ENCODE measurements at places on chromosomes 1 and 21. TPM values are rescaled to one million over a fixed set of nuclear protein-coding genes. Genes with fewer than 3 reads are reported as not detected.

RIPK4 gene
- total RNA-seq, result 32.8 TPM

MYCL gene
- total RNA-seq, result 6.3 TPM

ARHGEF19 gene
- total RNA-seq, result 15.9 TPM

CALML6 gene
- total RNA-seq, result not detected

- H3K27ac ChIP-seq, result peak overlapping the region; percentile 97
- DNase-seq, result no peak
- peak overlapping the region; percentile 65 for H3K4me3 ChIP-seq
- no peaks in the 10 kb centered on the region for H3K36me3 ChIP-seq
- H3K27me3 ChIP-seq, result no peaks in the 10 kb centered on the region
- H3K4me1 ChIP-seq, result peaks cover 12% of the 10 kb centered on the region
Observed at GRCh38 chr1:226111098-226111882, 48.8 kb downstream of the H3-3A start.

DNA sequence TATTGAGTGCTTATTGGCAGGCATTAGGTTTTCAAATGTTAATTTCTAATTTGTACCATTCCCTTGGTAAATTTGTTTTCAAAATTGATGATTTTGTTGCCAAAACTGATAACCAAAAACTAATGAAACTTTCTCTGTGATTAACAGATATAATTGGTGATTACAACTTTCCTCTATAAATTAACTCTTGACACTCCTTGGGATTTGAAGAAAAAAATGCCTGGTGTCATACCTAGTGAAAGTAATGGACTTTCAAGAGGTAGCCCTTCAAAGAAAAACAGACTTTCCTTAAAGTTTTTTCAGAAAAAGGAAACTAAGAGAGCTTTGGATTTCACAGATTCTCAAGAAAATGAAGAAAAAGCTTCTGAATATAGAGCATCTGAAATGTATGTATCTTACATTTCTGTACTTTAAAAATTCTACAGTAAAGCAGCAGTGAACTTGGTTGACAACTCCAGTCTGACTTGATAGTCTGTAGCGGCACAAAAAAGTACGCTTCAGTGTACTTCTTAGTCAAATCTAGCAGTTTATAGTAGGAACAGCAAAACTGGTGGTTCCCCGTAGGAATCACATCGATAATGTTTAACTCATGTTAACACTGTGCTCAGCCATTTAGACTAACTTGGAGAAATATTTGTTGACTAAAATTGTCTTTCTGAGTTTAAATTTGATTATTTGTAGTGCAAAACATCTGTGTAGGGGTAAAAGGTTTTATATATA, 3.0 kb downstream of the USP1 start:
- DNase-seq, result peak; percentile 27
- H3K4me3 ChIP-seq, result no peak overlapping the region
- H3K36me3 ChIP-seq, result no peaks in the 10 kb centered on the region
- no peak overlapping the region for H3K27ac ChIP-seq
- H3K4me1 ChIP-seq, result peaks cover 17% of the 10 kb centered on the region

DNA sequence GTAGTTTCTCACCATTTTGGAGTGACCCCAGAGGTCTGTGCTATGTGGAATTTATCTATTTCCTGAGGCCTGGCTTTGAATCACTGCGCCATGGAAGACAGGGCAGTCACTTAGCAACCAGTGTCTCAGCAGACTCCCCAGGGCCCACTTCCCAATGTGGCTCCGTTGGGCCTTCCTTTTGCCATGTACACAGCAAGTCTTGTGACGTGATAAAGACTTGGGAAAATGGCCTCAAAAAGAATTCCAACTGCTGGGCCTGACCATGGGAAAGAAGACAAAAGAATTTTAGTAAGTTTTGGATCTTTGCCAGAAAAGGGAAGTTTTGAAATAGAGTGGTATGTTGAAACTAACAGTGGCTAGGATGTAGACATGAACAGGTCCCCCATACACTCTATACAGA, 36.2 kb downstream of the TLR5 start:
- no peak for DNase-seq
- H3K27ac ChIP-seq, result no peak overlapping the region
- peaks cover 13% of the 10 kb centered on the region for H3K4me1 ChIP-seq

- H3K4me3 ChIP-seq, result no peak overlapping the region
- no peaks in the 10 kb centered on the region for H3K27me3 ChIP-seq
- H3K36me3 ChIP-seq, result no peaks in the 10 kb centered on the region
- no peaks in the 10 kb centered on the region for H3K4me1 ChIP-seq
- H3K27ac ChIP-seq, result no peak overlapping the region
- no peak for DNase-seq
Observed at GRCh38 chr1:76933847-76934815, 66.9 kb downstream of the ST6GALNAC5 start.

GRCh38 chr1:25053576-25054250, 123.6 kb upstream of the RUNX3 start:
- no peak overlapping the region for H3K27ac ChIP-seq
- H3K4me3 ChIP-seq, result no peak overlapping the region
- DNase-seq, result no peak
- H3K36me3 ChIP-seq, result no peaks in the 10 kb centered on the region

DNA sequence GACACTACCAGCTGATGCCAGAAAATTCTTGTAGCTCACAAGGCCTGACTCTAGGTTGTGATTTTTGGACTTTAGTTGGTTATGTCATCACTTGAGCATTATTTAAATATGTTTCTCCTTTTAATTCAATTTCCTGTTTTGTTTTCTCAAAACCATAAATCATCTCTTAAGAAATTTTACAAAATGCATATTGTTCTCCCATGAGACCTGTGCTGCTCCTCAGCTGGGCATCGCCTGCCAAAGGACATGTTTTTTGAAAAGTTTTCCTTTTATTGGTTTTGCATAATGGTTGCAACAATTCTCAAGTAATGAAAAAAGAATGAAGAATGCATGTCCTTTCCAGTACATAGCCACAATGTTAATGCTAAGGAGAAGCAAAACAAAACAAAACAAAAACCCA, 204.7 kb upstream of the LYPLAL1 start:
- H3K36me3 ChIP-seq, result no peaks in the 10 kb centered on the region
- H3K4me1 ChIP-seq, result peaks cover 9% of the 10 kb centered on the region
- H3K27me3 ChIP-seq, result no peaks in the 10 kb centered on the region
- H3K4me3 ChIP-seq, result no peak overlapping the region

GRCh38 chr21:38277501-38278131, 20.8 kb downstream of the KCNJ15 start:
- no peak overlapping the region for H3K4me3 ChIP-seq
- peak; percentile 72 for DNase-seq
- H3K4me1 ChIP-seq, result no peaks in the 10 kb centered on the region

DNA sequence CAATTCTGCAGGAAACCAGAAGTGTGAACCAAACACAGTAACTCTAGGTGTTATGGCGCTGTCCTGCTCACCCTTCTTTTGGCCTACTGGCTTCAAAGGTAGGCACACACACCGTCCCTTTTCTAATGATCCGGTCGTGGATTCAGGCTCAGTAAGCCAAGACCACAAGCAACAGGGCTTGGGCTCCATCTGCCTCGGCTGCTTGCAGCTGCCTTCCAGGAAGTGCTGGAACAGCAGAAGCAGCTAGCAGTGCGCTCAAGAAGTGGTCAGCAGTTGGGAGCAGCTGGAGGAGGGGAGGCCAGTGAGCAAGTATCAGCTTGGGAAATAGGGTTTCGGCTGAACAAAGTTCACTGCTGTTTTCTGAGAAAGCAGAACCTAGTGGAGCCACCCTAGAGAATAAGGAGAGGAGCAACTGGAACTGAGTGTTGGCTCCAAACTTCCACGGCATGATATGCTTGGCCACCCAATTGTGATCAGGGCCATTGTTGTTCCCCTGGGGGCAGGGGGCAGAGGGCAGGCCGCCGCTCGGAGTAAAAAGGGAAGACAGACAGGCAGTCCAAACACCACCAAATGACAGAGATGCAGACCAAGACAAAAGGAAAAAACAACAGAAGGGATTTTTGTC, 173.4 kb downstream of the TOMM20 start:
- H3K4me1 ChIP-seq, result peaks cover 44% of the 10 kb centered on the region
- no peaks in the 10 kb centered on the region for H3K36me3 ChIP-seq
- H3K27me3 ChIP-seq, result no peaks in the 10 kb centered on the region
- DNase-seq, result peak; percentile 75
- H3K4me3 ChIP-seq, result no peak overlapping the region

GRCh38 chr1:115654663-115655305, 13.0 kb downstream of the VANGL1 start:
- H3K4me1 ChIP-seq, result peaks cover 26% of the 10 kb centered on the region
- H3K36me3 ChIP-seq, result no peaks in the 10 kb centered on the region
- H3K4me3 ChIP-seq, result no peak overlapping the region
- peak overlapping the region; percentile 39 for H3K27ac ChIP-seq

DNA sequence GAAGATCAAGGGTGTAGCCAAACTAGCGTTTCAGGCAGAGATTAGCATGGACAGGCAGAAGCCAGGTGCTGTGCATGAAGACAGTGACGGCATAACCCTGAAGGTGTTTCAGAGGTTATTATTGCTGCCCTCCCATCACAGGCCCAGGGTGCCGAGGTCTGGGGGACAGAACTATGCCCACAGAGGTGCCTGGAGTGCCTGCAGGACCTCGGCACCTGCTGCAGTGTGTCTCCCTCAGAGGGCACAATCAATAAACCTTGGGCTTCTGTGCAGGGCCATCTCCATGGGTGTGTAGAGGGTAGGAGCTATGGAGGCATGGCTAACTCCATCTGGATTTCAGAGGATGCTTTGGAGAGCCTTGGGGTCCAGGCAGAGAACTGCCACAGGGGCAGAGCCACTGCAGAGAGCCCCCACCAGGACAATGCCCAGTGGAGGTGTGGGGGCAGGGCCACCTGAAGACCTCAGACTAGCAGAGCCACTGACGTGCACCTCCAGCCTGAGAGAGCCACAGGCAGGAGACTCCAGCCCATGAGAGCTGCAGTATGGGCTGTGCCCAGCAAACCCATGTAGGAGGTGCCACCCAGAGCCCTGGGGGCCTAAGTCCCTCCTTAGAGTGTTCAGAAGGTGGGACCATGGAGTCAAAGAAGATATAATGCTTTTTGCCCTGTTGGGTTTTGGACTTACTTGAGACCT, 5.7 kb upstream of the ABCG1 start:
- H3K36me3 ChIP-seq, result no peaks in the 10 kb centered on the region
- peaks cover 5% of the 10 kb centered on the region for H3K27me3 ChIP-seq
- H3K4me1 ChIP-seq, result peaks cover 9% of the 10 kb centered on the region
- no peak overlapping the region for H3K4me3 ChIP-seq
- no peak overlapping the region for H3K27ac ChIP-seq

DNA sequence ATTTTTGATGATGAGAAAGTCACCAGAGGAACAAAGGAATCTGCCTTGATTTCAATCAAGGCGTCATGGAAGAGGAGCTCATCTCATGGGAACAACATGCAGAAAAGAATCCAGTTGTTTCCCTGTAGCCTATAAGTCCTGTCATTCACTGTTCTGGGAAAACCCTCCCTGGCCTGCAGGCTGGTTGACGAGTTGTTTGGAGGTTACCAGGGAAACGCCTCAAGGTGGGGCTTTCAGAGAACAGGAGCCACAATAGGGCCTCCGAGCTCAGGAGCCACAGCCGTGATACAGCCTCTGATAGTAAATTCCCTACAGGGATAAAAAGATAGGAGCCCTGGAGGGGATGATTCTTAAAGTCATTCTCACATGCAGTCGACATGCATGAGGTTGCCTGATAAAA, 135.2 kb downstream of the PSMG1 start:
- H3K4me3 ChIP-seq, result no peak overlapping the region
- H3K4me1 ChIP-seq, result peaks cover 4% of the 10 kb centered on the region
- H3K36me3 ChIP-seq, result no peaks in the 10 kb centered on the region

DNA sequence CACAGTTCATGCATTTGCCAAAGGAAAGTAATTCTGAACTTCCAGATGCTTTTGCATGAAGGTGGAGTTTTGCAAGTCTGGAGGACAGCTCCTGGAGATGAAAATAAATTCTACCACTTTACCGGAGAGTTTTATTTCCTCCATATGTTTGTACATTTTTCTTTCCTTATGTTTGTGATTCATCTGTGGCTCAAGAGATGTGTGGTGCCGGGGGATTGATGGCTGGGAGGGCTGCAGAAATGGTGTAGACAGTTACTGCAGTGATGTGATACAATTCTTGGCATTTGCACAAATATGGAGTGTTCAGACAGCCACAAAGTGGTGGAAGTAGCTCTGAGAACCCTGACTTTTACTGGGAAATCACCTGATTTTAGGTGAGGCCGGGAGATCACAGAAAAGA, 58.5 kb upstream of the ASB17 start:
- H3K4me3 ChIP-seq, result no peak overlapping the region
- H3K36me3 ChIP-seq, result no peaks in the 10 kb centered on the region
- H3K27me3 ChIP-seq, result no peaks in the 10 kb centered on the region
- no peak for DNase-seq
- no peak overlapping the region for H3K27ac ChIP-seq

GRCh38 chr1:93607814-93608186, 73.8 kb downstream of the BCAR3 start:
- no peak for DNase-seq
- peaks cover 27% of the 10 kb centered on the region for H3K4me1 ChIP-seq
- no peak overlapping the region for H3K4me3 ChIP-seq
- no peaks in the 10 kb centered on the region for H3K27me3 ChIP-seq

- H3K36me3 ChIP-seq, result no peaks in the 10 kb centered on the region
- H3K4me3 ChIP-seq, result no peak overlapping the region
- H3K4me1 ChIP-seq, result peaks cover 18% of the 10 kb centered on the region
- H3K27ac ChIP-seq, result peak overlapping the region; percentile 90
- peak; percentile 58 for DNase-seq
- H3K27me3 ChIP-seq, result no peaks in the 10 kb centered on the region
Observed at GRCh38 chr1:183699616-183700160, 46.6 kb upstream of the APOBEC4 start.

DNA sequence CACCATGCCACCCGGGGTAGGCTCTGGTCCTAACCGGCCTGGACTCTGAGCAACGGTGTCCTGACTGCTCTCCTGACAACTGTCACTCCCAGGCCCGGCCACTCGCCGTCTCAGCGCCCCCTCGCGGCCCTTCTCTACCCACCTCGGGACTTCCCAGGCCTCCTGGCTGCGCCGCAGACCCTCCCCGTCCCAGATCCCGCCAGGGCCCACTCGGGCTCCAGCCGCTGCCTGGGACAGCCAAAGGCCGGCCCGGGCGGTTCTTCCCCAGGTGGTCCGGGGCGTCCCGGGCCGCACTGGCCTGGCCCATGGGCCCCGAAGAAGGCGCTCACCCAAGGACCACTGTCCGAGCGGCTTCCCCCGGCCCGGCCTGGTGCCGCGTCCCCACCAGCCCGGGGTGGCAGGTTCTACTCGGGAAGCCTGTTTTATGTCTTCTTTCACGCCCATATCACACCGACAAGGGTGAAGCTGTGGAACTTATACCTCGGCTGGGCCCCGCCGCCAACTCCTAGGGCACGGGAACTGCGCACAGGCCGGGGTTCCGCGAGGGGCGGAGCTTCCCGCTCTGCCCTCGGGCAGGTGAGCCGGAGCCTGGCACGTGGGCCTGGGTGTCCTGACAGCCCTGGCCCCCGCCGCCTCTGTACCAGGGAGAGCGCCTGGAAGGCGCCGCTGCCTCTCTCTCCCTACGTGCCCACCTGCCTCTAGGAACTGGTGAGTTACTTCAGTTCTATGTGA, 138.3 kb downstream of the TTLL7 start:
- H3K4me1 ChIP-seq, result no peaks in the 10 kb centered on the region
- H3K4me3 ChIP-seq, result peak overlapping the region; percentile 53
- H3K36me3 ChIP-seq, result no peaks in the 10 kb centered on the region
- peak overlapping the region; percentile 56 for H3K27ac ChIP-seq
- peak; percentile 81 for DNase-seq
- H3K27me3 ChIP-seq, result no peaks in the 10 kb centered on the region

Data from hepatocyte (in vitro differentiated cells).